ENCODE measurements at places on chromosomes 5 and 9. TPM values are rescaled to one million over a fixed set of nuclear protein-coding genes. Genes with fewer than 3 reads are reported as not detected.

DNA sequence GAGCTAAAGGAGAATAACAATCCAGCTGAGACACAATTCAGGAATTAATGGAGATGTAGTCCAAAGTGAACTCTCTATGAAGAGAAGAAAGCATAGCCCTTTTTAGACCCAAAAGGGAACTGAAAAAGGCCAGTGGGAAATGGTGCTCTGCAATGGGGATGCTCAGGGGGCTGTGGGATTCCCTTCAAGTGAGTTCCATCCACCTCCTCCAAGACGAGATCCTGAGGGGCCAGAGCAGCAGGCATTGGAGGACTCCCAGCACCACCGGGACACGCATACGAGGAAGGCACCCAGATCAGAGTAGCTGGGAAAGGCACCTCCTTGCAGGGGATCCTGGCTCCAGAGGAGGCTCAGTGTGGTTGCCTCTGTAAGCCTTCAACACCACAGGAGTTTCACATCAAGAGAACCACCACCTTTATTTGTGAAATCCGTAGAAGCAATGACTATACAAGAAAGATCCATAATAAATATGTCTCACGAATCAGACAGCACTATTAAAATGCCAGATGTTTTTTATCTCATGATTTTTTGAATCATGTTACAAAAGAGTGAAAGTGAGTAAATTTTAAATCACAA lies 288.2 kb downstream of the MED10 start:
- DNase-seq: no peak

DNA sequence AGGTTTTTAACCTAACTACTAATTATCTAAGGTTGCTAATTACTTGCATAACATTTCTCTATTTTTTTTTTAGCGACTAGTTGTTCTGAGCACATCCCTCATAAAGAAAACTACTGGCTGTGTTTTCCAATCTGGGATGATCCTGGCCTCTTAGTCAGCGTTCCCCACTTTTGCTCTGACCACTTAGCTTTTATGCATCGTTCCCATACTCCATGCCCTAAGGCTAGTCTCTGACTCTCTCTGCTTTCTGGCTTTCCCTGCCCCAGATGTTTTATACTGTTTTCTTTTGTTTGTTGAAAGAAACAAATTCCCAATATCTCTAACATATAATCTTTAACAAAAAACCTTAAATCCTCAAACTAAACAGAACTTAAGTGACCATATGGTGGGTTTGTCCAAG lies 217.9 kb downstream of the SPATA31D1 start:
- DNase-seq: no peak

DNA sequence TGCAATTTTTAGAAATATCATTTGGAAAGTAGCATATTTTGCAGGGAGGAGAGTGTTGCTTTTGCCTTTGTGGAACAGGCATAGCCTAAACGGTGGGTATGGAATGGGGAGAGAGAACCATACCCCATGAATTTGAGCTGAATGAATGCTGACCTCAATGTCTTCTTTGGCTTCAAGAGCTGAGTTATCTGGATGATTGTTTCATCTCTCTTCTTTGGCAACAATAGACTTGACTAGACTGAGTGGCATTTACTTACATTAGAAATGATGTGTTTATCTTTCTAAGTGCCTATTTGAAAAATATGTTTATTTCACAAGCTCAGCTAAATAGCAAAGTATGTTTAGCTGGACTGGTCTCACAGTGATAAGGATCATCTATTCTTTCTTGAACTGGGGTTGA lies 42.8 kb downstream of the SPEF2 start:
- DNase-seq: no peak

PCA3 gene
- 0.24 TPM for total RNA-seq

GRCh38 chr5:162956570-162956969 lies 480.8 kb upstream of the CCNG1 start:
- DNase-seq: no peak

GRCh38 chr9:87340391-87340790 lies 157.3 kb upstream of the DAPK1 start:
- DNase-seq: no peak

CD180 gene
- total RNA-seq: 1.4 TPM
